ENCODE measurements at places on chromosomes 11 and 22.

DNA sequence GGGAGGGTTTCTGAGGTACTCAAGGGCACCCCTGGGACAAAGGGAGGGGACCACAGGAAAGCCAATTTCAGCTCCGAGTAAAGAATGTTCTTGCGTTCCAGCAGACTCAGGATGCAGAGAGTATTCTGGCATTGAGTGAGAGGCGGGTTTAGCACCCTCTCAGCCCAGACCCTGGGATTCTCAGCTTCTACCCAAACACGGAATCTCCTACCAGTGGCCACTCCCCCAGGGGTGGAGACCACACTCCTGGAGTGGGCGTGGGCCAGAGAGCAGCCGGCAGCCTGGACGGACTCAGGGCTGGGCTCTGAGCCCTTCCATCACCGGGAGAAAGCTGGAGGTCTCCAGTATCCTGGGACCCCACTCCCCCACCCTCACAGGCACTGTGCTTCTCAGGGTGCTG, 26.1 kb upstream of the TTLL12 start:
- no peak for DNase-seq

DNA sequence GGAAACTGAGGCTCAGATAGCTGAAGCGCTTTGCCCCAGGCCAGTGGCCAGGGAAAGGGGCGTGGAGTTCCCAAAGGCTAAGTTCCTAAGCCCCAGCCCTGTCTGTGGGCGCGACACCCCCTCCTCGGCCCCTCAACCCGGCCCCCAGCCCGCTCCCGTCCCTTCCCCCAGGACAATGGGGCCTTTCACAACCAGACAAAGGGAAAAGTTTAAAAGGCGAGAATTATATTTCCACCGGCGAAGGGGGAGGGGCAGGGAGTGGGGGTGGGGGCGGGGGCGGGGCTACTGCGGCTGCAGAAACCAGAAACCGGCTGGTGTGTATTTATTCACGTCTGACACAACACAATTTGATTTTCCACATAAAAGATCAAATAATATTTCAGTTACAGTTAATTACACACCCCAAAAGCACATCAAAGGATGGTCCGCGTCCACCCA, 192.1 kb downstream of the MN1 start:
- no peak for DNase-seq

GRCh38 chr22:44031158-44031952, 7.3 kb downstream of the PARVB start:
- no peak for DNase-seq

- peak; percentile 53 for DNase-seq
These were observed 40.8 kb upstream of the ST14 start for GRCh38 chr11:130118636-130119387.

- no peak for DNase-seq
These were observed 18.4 kb downstream of the SYT13 start for GRCh38 chr11:45267652-45268299.

DNA sequence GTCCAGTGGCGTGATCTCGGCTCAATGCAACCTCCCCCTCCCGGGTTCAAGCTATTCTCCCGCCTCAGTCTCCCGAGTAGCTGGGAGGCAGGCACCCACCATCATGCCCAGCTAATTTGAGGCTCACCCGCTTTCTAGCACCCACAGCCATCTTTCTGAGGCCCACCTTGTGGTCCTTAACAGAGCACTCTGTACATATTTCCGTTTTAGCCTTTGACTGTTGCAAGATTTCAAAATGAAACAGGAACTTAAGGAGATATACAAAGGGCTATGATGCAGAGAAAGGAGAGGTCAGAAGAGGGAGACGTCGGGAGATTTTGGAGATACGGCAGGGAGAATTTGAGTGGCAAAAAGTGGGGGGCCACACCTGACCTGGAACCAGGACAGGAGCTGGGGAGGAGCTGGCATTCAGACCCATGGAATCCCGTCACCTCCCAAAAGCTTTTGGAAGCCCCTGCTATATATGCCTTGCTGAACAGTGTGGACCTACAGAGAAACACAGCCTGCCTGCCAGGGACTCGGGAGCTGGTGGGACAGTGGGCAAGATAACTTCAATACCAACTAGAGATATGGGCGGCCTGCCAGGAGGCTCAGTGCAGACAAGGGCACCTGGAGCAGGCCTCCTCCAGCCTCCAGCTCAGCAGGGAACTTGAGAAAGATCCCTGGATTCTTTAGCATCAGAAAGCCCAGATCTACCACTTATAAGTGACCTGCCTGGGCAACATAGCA, 8.0 kb upstream of the CLCF1 start:
- no peak for DNase-seq

DNA sequence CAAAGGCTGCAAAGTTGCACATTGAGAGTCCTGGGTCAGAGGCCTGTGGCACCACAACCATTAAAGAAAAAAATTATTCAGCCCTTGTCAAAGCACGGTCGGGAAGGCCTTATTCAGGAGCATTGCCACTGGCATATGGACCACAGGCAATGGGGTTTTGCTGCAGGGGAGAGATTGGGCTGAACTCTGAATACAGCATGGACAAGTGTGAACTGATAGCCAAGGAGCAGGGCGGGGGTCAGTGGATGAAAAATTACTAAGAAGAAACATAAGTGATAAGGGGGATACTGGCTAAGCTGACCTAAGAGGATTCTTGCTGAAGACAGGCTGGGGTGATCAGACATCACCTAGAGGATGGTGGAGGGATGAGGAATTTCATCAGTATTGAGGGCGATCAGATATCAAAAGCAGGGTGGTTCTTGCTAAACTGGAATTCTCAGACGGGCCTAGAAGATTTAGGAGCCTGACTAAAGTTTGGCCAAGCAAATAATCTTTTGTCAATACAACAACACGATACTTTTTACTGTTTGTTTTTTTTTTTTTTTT, 3.3 kb upstream of the DGCR8 start:
- no peak for DNase-seq

All from naive thymus-derived CD8-positive, alpha-beta T cell (primary cell).